ENCODE measurements at places on chromosomes 13 and 19. TPM values are rescaled to one million over a fixed set of nuclear protein-coding genes. Genes with fewer than 3 reads are reported as not detected.
A peak's percentile ranks its signal among the peaks of the same experiment; 100 is the strongest.

DNA sequence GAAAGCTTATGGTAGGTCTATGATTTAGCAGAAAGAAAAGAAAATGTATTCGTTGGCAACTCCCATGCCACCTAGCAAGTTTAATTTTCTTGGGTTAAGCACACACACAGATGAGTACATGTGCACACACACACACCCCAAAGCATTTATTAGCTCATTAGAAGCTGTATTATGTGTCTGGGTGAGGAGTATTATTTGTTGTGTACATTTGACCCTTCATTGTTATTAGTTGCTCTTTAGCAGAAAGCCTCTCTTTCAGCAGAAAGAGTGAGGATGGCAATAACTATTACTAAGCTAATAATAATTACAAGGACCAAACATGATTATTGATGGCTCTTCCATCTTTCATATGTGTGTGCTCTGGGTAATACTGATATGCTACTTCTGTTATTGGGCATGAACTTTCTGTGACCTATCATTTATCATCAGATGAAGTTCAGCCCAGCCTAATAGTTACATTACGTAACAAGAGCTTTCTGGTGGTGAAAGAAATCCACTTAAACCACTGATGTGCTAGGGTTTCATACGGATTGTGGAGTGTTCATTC is 177.4 kb upstream of the OBI1 start:
- DNase-seq: no peak
- H3K27ac ChIP-seq: no peak overlapping the region
- no peaks in the 10 kb centered on the region for H3K27me3 ChIP-seq
- H3K4me3 ChIP-seq: no peak overlapping the region

GRCh38 chr19:867301-867793 is 7.9 kb downstream of the CFD start:
- no peak overlapping the region for H3K27ac ChIP-seq
- DNase-seq: no peak
- no peak overlapping the region for H3K4me3 ChIP-seq
- no peaks in the 10 kb centered on the region for H3K27me3 ChIP-seq

CBARP gene
- 0.18 TPM for total RNA-seq

GRCh38 chr13:51440381-51440780 is 12.5 kb downstream of the INTS6 start:
- DNase-seq: no peak
- H3K36me3 ChIP-seq: no peaks in the 10 kb centered on the region
- H3K4me3 ChIP-seq: no peak overlapping the region

- DNase-seq: no peak
- no peak overlapping the region for H3K27ac ChIP-seq
- H3K4me1 ChIP-seq: 0 out of 2 replicates have a peak, but pooled peaks cover 4% of the 10 kb centered on the region
- H3K36me3 ChIP-seq: peaks cover 27% of the 10 kb centered on the region
- no peak overlapping the region for H3K4me3 ChIP-seq
Measured at GRCh38 chr19:3415695-3416094, 49.3 kb downstream of the NFIC start.

GRCh38 chr19:13095393-13095784 is 7.3 kb downstream of the LYL1 start:
- peaks cover 9% of the 10 kb centered on the region for H3K36me3 ChIP-seq
- no peak overlapping the region for H3K27ac ChIP-seq
- H3K4me1 ChIP-seq: peaks cover 11% of the 10 kb centered on the region
- no peak overlapping the region for H3K4me3 ChIP-seq
- H3K27me3 ChIP-seq: no peaks in the 10 kb centered on the region

DNA sequence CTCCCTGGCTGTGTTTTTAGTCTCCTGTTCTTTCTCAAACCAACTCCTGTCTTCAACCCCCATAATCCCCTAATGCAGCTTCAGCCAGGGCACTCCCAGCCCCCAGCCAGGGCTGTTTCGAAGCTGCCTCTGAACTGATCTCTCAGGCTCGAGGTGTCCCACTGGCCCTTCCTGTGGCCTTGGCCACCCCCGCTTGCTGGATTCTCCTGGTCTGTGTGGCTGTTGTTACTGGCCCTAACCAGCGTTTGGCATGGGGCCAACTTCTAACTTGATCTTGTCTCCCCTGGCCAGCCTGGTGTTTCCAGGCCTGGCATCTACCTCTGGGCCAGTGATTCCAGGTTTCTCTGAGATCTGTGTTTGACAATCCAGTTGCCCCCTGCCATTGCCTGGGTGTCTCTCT is 11.0 kb downstream of the XAB2 start:
- H3K27me3 ChIP-seq: no peaks in the 10 kb centered on the region
- no peaks in the 10 kb centered on the region for H3K4me1 ChIP-seq
- no peak for DNase-seq
- H3K4me3 ChIP-seq: no peak overlapping the region
- H3K27ac ChIP-seq: no peak overlapping the region

- H3K27me3 ChIP-seq: no peaks in the 10 kb centered on the region
- DNase-seq: no peak
- H3K4me1 ChIP-seq: no peaks in the 10 kb centered on the region
- H3K4me3 ChIP-seq: no peak overlapping the region
Measured at GRCh38 chr13:42377640-42378382, 105.9 kb downstream of the AKAP11 start.

GRCh38 chr19:50861010-50861409 is 6.3 kb downstream of the KLK3 start:
- no peaks in the 10 kb centered on the region for H3K4me1 ChIP-seq
- no peak for DNase-seq
- no peak overlapping the region for H3K27ac ChIP-seq
- no peaks in the 10 kb centered on the region for H3K36me3 ChIP-seq

DNA sequence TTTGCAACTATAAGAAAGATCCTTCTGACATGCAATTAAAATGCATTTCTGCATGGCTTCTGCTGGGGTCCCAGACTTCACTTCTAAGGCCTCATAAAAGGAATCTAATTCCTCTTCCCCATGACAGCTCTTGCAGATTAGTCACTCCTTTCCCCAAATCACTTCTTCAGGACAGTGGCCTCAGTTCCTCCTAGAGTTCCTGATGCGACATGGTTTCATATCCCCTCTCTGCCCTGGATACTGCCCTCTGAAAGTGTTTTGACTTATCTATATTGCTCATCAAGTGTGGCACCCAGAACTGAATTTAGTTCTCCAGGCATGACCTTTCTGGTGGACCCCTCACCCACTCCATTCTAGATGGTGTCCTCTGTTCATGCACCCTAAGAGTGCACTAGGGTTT is 238.1 kb downstream of the FOXO1 start:
- no peak overlapping the region for H3K27ac ChIP-seq
- DNase-seq: no peak
- H3K4me3 ChIP-seq: no peak overlapping the region
- no peaks in the 10 kb centered on the region for H3K36me3 ChIP-seq

TGFB1 gene
- 3.2 TPM for total RNA-seq

GRCh38 chr19:45215391-45216191 is 29.6 kb downstream of the EXOC3L2 start:
- no peaks in the 10 kb centered on the region for H3K36me3 ChIP-seq
- no peak overlapping the region for H3K27ac ChIP-seq
- peaks cover 3% of the 10 kb centered on the region for H3K4me1 ChIP-seq

GRCh38 chr19:49556412-49557398 is 23.7 kb downstream of the NOSIP start:
- H3K27me3 ChIP-seq: no peaks in the 10 kb centered on the region
- H3K27ac ChIP-seq: no peak overlapping the region
- H3K36me3 ChIP-seq: peaks cover 57% of the 10 kb centered on the region
- H3K4me1 ChIP-seq: no peaks in the 10 kb centered on the region

- H3K4me3 ChIP-seq: no peak overlapping the region
- DNase-seq: no peak
- H3K27me3 ChIP-seq: no peaks in the 10 kb centered on the region
- no peak overlapping the region for H3K27ac ChIP-seq
- H3K4me1 ChIP-seq: no peaks in the 10 kb centered on the region
- no peaks in the 10 kb centered on the region for H3K36me3 ChIP-seq
Measured at GRCh38 chr13:111614009-111614408, 293.6 kb downstream of the TEX29 start.

- H3K4me3 ChIP-seq: no peak overlapping the region
- no peaks in the 10 kb centered on the region for H3K27me3 ChIP-seq
- peak; percentile 78 for DNase-seq
- H3K36me3 ChIP-seq: no peaks in the 10 kb centered on the region
- H3K27ac ChIP-seq: no peak overlapping the region
Measured at GRCh38 chr19:46442808-46443450, 14.2 kb upstream of the PNMA8C start.

DNA sequence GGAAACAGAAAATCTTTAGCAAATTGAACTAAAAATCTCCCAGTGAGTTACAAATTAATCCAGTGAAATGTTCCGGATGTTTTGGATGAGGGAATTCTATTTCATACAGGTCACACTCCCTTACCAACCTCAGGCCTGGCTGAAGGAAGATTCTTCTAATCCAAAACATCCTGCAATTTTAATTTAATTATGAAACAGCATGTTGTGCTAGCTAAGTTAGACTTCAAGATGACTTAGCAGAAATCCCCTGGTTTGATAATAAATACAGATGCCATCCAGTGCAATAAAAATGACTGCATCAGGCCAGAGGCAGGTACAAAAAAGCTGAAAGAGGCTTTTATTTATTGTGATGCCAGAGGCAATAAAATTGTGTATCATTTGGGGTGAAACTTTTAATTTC is 96.7 kb upstream of the CLDN10 start:
- H3K36me3 ChIP-seq: no peaks in the 10 kb centered on the region
- H3K27me3 ChIP-seq: peaks cover 10% of the 10 kb centered on the region
- no peaks in the 10 kb centered on the region for H3K4me1 ChIP-seq
- H3K27ac ChIP-seq: no peak overlapping the region
